ENCODE measurements at places on chromosomes 7 and 10.

DNA sequence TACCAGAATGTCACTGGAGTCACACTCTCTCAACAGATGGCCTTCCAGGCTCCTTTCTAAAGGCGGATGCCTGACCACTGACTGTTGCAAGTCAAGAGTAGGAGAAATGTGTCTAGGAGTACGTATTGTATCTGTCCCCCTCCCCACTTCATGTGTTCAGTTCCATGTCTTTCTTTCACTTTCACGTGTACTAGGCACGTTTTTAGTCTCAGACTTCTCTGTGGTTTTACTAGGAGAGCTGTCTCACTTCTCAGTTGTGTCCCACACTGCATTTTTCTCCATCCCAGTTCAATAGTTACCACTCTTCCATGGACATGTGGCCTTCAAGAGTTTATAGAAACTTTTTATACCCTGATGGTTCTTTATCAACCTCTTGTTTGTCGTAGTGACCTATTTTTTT is 893.0 kb downstream of the NRG3 start:
- no peak for DNase-seq

GRCh38 chr7:121343302-121343701 is 14.5 kb downstream of the WNT16 start:
- no peak for DNase-seq

DNA sequence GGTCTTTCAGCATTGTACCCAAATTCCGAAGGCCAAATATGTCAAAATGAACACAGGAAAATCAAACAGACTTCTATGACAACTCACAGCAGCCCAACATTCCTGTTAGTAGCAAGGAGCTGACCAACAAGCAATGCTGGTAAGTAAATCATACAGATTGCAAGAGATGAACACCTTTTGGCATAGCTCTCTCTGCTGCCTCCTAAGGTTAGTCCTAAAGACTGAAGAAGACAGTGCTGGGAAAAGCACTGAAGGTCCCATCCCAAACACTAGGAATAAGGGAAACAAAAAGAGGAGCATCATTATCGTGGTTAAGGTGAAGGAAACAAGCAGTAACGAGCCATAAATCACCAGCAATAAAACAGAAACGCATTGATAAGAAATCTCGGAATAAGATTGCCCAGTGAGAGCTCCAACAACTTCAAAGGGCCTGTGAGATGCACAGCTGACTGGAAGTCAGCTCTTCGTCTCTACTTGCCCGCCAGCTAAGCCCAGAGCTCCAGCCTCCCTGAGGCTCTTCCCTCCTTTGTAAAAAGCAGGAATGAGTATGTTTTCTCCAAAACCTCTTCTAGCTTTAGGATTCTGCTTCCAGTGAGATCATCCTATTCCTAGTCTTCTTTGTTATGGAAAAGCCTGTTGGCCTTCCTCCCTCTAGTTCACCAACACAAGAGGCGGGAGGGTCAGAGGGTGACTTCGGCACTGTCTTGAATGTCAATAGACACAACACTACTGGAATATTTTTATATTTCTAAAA is 15.3 kb downstream of the NUDT5 start:
- DNase-seq: no peak

DNA sequence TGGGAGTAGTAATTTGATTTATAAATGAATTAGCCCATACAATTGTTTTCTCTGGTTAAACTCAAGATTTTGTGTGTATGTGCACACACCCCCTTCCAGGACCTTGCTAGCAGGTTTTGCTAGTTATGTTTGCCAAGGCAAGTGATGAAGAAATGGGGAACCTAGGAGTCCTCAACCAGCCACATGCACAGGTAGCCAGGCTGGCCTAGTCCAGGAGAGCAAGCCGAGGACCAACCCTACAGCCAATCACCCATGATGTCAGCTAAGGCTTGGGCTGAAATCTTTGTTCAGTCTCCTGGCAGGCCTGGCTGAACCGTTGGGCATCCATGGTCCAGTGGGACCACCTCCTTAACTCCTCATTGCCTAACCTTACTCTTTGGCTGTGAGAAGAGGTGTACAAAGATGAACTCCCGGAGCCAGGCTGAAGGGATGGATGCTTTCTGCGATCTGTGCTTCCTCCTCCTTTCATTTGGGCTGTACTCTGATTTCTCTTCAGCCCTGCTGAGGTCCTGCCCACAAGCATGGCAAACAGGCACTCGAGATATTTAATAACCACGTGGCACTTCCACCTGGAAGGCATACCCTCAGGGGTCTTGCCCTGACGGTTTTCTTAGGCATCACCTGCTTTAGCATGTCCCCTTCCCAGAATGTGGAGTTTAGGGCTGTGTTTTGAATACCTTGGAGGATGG is 22.1 kb downstream of the HNRNPA2B1 start:
- no peak for DNase-seq

DNA sequence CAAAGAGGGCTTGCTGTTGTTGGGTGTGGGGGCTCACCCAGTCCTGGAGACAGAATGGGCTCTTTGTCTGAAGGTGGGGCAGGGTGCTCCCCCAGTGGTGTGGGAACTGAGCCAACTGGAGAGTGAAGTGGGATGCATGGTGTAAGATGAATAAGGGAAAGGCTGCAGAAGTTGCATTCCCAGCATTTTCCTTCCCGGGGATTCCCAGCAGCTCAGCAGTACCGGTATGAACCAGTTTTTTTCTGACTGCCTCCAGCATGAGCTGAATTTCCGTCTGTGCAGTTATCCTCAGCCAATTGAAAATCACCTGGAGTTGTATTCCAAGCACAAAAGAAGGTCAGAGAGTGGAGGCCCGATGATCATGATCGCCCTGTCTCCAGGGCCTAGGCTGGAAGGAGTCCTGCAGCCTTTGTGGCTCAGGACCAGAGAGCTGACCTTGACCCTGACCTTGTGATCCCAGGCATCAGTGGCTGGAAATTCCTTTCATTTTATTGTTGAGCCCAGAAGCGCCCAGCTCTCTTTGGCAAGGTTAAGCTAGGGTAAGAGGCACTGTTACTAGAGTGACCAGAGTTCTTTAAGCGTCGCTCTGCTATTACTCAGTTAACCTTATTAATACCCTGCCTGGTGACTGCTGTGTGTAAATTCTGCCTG is 33.4 kb downstream of the OGDH start:
- peak; percentile 49 for DNase-seq

DNA sequence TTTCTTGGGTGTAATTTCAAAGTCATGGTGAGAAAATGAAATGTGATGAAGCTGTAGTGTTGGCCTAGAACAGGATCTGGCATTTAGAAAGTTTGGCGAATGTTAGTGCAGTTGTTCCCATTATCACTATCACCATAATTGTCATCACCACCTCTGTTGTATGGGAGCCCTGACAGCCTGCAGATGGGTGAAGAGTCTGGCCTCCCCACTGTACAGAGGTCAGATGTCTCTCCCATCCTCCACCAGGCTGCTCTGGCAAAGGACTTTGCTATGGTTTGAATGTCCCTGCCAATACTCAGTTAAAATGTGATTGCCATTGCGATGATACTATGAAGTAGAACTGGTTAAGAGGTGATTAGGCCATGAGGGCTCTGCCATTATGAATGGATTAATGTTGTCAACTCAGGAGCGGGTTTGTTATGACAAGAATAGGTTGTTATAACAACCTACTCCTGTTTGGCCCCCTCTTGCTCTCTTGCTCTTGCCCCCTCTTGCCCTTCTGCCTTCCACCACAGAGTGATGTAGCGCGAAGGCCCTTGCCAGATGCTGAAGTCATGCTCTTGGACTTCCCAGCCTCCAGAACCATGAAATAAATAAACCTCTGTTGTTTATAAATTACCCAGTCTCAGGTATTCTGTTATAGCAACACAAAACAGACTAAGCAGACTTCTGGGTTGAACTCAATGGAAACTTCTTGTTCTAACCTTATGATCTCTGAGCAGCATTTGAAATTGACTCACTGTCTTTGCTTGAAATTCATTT is 90.0 kb downstream of the GRK5 start:
- no peak for DNase-seq

DNA sequence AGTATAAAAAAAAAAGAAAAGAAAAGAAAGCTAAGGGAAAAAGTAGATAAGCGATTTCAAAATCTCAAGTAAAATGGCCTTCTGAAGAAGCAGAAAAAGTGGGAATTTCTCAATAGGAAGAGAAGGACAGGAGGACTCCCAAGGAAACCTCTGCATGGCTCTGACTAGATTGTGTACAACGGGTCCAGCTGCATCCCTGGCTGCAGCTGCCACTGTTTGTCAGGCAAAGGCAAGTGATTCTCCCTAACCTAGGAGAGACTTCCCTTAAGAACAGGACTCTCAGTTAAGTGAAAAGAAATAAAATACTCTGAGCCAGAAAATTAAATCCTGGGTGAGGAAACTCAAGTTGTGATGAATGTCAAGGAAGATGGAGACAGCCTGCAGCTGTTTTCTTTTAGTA is 298.6 kb upstream of the KIAA1217 start:
- DNase-seq: no peak

DNA sequence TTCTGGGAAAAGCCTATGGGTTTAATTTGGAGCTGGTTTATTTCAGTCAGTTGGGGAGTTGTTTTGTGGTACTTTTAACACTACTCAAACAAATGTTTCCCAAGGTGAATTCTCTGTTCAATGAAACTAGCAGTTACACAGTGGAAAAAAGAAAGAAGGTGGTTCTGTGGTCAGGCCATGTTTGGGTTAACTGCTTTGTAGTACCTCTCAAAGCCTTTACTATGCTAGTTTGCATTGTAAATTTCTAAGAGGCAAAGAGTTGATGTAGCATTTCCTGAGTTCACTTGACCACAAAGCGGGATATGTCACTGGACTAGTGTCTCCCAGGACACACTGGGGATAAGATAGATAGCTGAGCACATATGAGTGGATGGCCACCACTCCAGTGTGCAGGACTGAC is 145.4 kb downstream of the KIF20B start:
- no peak for DNase-seq

DNA sequence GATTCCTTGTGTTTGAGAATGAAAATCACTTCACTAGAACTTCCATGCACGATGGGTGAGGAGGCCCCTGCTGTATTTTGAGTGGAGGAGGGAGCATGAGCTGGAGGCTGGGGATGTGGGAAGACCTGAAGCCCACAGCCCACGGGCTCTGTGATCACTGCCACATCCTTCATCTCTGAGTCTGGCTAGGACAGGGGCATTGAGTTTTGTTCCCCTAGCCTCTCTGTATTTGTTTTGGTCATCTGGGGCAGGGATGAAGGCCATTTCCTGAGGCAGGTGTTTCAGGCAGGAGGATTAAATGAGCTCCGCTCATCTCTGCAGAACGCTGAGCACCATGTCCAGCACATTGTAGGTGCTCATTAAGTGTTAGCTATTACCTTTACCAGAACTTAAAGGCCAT is 293.6 kb downstream of the GLRX3 start:
- no peak for DNase-seq

DNA sequence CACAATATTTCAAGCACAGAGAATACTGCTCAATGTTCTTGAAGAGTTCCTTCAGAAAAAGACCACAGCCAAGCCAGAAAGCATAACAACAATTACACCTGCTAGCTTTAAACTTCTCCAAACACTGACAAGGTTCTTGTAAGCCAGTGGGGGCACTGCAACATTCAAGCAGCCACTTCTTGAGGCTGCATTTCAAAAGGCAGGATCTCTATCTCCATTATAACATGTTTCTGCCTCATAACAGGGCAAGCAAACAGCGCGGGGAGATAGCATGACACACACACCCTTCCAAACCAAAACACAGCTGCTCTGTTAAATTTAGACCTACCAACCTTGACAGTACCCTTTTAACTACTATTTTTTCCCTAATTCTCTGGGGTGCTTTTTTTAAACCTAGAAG is 30.8 kb downstream of the CHCHD3 start:
- peak; percentile 23 for DNase-seq

- DNase-seq: no peak
Observed at GRCh38 chr7:50723173-50723572, 59.5 kb downstream of the GRB10 start.

DNA sequence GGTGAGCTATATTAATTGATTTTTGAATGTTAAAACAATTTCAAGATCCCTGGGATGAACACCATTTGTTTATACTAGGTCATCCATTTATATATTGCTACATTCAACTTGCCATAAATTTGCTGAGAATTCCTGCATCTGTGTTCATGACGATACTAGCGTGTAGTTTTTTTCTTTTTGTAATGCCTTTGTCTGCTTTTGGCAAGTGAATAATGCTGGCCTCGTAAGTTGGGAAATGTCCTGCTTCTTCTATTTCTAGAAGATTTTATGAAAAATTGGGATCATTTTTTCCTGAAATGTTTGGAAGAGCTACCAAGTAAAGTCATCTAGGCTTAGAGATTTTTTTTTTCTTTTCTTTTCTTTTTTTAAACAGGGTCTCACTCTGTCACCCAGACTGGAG is 12.9 kb upstream of the MEST start:
- DNase-seq: no peak

DNA sequence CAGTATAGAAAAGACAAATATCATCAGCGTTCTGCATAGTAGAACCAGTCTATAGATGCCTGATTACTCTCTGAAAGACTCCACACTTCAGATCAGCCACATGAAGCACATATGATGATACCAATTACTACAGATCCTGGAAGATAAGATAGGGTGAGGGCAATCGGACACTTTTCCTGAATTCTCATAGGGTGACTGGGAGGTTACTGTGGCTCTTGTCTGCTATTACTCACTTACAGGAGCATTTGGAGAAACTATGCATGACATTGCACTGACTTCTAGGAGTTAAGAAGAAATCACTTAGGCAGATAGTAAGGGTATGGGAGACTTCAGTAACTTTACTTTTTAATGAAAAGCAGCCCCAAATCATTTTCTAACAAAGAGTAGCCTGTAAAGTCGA is 1140.9 kb downstream of the XPNPEP1 start:
- no peak for DNase-seq

DNA sequence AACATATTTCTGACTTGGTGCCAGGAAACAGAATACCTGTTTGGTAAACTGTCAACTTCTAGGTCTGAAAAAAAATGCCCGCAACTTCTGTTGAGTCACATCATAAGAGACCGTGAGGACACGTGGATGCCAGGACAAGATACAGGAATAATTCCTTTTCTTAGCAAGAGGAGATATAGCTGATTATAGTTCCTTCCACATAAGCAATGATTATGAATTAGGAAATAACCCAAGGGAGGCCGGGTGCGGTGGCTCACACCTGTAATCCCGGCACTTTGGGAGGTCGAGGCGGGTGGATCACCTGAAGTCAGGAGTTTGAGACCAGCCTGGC is 75.2 kb downstream of the CDC123 start:
- DNase-seq: no peak

DNA sequence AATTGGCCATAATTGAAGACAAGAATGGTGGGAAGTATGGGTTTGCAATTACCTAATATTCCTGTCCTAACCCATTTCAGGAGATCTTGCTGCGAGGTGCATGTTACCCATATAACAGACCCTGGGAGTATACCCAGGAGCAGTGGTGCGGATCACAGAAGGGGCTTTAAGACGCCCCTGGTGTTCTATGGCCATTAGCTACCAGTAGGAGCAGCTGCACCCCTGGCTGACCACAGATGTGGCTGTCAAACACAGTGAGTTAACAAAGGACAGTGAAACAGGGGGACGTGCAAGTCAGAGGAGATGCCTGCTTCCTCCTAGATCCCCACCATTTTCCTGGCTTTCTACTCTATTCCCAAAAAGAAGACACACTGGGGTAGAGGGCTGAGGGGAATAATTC is 25.2 kb downstream of the AOC1 start:
- DNase-seq: no peak

- DNase-seq: no peak
Observed at GRCh38 chr10:48456361-48456804, 148.5 kb downstream of the ARHGAP22 start.
